ENCODE measurements at places on chromosomes 4 and X. TPM values are rescaled to one million over a fixed set of nuclear protein-coding genes. Genes with fewer than 3 reads are reported as not detected.

Gene CXCL10
- polyA plus RNA-seq = not detected

Gene MAGEC2
- not detected for polyA plus RNA-seq

Gene ENOX2
- 23.3 TPM for polyA plus RNA-seq

Gene JADE1
- 26.1 TPM for polyA plus RNA-seq

Gene SULT1B1
- polyA plus RNA-seq = 5.1 TPM

Gene GLUD2
- 0.47 TPM for polyA plus RNA-seq

Gene IL2
- polyA plus RNA-seq = not detected

Gene CD99L2
- polyA plus RNA-seq = 15.5 TPM

Gene PPP2R2C
- polyA plus RNA-seq = not detected

Gene ADH1B
- polyA plus RNA-seq = not detected

Gene NRK
- polyA plus RNA-seq = not detected

Gene PRDM8
- 3.9 TPM for polyA plus RNA-seq

Gene TRAM1L1
- not detected for polyA plus RNA-seq

Gene CSAG3
- polyA plus RNA-seq = not detected

Gene STAP1
- polyA plus RNA-seq = 2.9 TPM

Gene PPEF2
- not detected for polyA plus RNA-seq

Gene GAGE13
- polyA plus RNA-seq = not detected

Measured in CD4-positive, CD25-positive, alpha-beta regulatory T cell (primary cell).